ENCODE measurements at places on chromosomes 3 and 15.

DNA sequence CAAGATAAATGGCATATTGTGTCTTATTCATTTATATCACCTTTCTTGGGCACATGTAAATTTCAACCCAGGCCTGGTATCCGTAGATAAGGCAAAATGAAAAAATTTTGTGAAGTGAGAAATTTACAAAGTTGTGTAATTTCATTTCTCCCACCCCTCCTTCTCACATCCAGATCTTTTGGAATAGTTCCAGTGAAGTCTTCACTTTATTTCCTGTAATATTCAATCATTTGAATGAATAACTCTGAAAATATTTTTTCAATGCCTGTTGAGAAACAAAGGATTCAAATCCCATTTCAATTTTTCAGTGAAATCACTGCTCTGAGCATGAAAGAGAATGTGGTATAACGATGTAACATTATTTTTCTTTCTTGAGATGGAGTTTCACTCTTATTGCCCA lies 53.4 kb downstream of the BTLA start:
- no peak for DNase-seq

DNA sequence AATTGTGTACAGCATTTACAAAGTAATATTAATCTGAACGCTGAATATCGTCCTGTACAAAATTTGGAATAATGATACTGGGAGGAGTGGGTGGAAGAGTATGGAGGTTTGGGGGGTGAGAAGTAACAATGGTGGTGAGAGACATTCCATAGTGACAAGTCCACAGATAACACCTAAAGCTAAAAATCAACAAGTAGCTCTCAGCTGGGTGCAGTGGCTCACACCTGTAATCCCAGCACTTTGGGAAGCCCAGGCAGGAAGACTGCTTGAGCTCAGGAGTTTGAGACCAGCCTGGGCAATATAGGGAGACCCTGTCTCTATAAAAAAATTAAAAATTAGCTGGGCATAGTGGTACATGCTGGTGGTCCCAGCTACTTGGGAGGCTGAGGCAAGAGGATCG lies 5.1 kb downstream of the MRPS25 start:
- DNase-seq = no peak

DNA sequence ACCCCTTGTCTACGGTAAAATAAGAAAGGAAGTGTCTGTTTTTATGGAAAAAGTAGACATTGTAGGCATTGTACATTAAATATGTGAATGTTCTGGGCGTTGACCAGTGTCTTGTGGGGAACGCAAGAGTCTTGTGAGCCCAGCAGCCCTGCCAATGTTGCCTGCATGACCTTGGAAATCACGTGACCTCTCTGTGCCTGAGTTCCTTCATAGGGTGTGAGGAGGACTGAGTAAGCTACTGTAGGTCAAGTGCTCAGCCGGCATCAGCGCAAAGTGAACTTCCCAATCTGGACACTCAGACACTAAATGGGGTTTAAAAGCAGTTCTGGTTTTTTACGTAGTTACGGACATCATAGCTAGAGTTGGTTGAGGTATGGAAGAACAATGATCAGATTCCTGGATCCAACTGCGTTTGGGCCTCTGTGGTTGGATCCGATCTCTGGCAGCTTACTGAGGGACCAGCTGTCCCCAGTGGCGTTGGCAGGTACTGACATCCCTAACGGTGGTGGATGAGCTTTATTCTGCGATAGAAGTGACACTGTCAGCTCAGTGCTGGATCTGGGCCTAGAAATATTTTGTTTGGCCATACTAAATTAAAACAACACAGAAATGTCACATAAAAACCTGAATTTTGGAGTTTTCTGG lies 63.8 kb downstream of the SPSB4 start:
- peak; percentile 56 for DNase-seq

DNA sequence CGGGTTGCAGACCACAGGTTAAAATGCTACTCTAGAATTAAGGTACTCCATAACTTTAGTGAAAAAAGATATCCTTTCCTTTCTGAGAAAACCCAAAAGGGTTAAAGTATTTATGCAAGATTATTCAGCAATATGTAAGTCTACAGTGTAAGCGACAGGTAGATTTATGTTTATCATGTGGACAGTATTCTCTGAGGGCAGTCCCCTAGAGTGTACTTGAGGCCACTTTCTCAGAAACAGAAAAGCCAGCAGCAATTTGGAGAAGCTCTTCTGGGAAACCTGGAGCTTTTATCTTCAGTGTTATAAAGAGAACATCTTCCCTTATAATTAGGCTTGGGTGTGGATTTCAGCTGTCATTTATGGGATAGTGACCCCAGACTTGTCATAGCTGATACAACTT lies 8.9 kb downstream of the ST3GAL6 start:
- DNase-seq = no peak

- DNase-seq = peak; percentile 56
Observed at GRCh38 chr3:33006081-33006480, 54.6 kb downstream of the CCR4 start.

- DNase-seq = peak; percentile 55
Observed at GRCh38 chr15:57345584-57345983, 30.7 kb upstream of the CGNL1 start.

- no peak for DNase-seq
Observed at GRCh38 chr15:27826902-27827714, 272.0 kb downstream of the OCA2 start.

- DNase-seq = peak; percentile 40
Observed at GRCh38 chr15:98773616-98774015, 125.3 kb downstream of the IGF1R start.

GRCh38 chr3:119293105-119293870 lies 895 bp upstream of the ARHGAP31 start:
- no peak for DNase-seq

DNA sequence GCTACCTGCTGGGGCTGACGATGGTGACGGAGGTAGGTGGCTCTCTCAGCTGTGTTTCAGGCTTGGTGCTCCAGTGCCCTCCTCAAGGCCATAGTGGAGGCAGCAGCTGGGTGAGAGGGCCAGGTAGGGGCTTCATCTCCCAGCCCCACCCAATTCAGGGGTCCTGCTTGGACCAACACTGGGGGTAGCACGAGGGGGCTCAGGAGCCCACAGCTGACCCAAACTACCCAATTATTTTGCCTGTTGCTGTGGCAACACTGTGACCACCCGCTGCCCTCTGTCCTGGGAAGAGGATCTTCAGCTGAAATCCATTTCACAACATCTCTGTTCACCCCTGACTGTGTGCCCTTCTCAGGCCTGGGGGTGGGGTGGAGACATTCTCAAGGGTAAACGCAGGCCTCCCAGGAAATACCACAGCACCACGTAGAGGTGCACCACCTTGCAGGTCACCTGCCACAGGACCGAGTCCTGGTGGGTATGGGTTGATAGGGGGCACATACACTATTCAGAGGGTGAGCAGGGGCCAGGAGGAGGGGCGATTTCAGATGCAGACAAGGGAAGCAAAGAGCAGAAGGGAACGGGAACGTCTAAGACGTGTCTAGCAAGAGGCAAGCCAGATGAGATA lies 62.7 kb downstream of the GRIP2 start:
- no peak for DNase-seq

DNA sequence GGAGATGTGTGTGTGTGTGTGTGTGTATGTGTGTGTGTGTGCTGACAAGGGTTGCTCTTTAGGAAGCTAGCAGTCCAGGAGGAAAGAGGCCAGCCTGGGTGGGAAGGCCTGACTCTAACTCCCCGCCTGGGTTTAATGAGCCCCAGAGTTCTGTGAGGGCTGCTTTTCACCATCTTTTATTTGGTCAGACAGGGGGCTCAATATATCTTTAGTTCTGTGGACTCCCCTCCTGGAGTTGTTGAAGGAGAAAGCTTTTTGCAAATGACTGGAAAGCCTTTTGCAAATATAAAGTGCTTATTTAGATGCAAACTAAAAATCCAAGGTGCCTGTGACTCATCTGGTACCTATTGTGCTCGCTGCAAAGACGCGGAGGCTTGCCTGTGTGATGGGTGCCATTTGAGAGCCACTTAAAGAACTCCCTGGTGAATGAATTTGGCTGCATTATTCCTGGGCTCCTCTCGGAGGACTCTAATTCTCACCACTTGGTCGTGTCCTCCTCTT lies 24.5 kb downstream of the DRD3 start:
- peak; percentile 23 for DNase-seq

DNA sequence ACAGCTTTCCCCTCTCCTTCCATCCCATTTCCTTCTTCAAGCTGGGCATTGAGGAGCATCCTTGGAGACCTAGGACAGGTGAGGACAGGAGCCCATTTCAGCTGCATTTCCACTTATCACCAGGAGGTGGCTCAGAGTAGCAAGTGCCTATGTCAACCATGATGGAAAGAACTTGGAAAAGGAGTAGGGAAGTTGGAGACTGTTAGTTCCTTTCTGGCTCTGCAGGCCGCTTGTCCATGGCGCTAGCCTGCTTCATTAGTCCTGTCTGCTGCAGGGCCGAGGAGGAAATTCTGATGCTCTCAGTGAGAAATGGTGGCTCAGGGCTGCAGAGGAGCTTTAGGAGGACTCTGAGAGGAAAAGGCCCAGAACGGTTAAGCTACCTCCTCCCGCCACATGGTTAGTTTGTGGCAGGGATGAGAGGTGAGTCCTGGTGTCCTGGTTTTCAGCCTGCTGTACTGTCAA lies 7.0 kb upstream of the CD276 start:
- DNase-seq = peak; percentile 73

GRCh38 chr3:27724459-27725197 lies 2.5 kb upstream of the EOMES start:
- DNase-seq = peak; percentile 60

GRCh38 chr15:25713736-25714537 lies 149.2 kb downstream of the ATP10A start:
- no peak for DNase-seq

DNA sequence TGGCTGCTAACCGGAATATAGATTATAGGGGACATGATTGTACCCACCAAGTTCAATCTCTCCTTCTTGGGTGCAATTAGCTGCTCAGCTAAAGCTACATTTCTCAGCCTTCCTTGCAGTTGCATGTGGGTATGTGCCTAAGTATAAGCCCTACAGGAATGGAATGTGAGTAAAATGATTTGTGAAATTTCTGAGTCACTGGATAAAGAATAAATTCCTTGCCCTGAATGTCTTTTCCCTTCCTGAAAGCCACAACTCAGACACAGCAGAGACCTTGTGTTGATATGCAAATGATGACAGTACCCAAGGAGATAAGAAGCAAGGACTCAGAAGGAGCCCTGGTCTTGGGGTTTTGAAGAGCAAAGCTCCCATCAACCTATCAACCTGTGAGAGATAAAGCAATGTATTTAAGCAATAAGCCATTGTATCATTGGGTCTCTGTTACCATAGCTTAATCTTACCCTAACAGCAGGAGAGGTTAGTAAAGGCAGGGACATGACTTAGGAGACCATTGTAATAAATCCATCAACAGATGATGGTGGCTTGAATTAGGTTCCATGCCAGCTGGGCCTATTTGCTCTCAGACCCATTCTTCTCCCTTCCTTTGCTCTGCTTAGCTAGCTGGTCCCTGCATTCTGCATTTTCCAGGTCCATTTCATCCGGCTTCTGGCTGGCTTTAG lies 25.6 kb upstream of the ZNF280D start:
- no peak for DNase-seq

DNA sequence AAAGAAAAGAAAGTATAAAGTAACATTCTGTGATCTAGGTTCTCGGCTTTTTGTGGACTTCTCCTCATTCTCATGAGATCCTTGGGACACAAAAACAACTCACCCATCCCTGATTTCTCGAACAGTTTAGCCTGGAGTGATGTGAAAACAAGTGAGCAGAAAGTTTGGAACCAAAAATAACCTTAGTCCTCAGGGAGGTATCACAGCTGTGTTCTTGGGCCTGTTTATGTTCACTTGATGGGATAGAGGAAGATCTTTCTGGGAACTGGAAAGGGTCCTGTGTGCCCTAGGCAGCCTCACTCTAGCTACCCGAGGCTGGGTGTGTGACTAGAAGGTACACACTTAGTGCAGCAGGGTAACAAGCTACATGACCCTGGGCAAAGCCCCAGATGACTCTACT lies 308.8 kb upstream of the PDZRN3 start:
- no peak for DNase-seq

DNA sequence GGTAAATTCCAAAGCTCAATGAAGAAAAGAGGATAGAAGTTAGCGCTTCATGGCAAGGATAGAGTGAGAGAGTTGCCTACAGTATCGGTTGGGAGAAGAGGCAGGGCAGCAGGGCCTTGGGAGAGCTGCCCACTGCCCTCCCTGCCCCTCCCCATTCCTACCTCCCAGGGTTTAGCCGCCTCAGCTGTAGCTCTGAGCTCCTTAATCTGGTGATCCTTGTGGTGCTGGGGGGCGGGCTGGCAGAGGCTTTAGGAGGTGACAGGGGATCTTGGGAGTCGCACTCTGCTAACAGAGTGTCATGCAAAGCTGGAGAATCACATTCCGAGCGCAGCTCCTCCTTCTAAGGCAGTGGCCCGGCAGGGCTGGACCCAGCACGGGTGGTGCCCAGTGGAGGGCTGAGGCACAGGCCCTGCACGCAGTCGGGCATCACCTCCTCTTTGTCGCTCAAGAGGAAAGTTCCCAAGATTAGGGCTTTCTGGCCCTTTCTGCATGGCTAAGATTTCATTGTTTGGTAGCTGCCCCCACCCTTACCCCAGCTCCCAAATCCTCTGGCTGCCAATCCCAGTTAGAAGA lies 57.1 kb upstream of the POLG start:
- DNase-seq = peak; percentile 90

GRCh38 chr3:110413266-110413665 lies 658.4 kb upstream of the NECTIN3 start:
- DNase-seq = no peak

DNA sequence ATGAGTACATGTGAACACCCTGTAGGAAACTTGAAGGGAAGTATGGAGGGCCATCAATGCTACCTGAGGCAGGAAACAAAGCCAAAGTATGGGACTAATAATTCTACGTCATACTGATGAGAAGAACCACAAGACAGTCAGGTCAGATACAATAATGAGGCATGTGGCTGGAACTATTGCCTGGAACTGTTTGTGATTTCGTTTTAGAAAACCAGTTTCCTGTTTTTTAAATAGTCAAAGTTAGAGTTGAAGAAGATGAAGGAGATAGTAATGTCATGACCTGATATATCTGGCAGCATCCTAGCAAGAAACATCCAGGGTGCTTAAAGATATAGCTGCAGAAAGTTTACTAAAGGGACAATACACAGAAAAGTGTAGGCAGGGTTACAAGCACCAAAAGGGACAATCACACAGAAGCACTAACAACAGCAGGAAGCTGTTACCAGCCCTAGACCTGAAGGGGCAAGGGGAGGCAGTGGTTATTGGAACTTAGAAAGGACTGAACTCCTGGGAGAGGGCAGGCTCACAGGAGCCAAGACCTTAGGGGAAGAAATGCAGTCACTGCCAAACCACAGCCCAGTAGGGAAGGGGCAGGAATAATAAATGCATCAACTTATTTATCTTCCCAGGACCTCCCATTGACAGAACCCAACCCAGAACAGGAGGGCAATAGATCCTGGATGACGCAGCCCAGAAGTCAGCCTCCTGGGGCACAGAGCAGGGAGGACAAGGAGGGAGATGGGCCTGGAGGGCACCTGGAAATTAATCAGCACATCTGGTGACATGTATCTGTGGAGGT lies 302.1 kb upstream of the STT3B start:
- no peak for DNase-seq
